ENCODE measurements at places on chromosomes 12 and 14.

DNA sequence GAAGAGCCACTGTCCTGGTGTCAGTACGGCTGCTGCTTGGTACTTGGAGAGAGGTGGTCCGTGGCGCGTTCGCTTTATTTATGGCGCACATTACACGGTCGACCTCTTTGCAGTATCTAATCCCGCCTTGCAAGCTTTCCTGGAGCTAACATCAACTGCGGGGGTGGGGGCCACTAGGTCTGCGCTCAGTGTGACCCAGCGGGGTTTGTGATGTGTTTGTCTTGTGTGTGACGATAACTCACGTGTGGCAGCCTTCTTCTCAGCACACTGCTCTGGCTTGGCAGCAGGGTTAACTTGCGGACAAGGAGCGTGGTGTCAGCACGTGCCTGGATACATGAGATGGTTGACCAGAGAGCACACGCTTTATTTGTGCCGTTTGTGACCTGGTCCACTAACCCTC lies 122.2 kb upstream of the RTL1 start:
- DNase-seq = no peak

GRCh38 chr12:117437516-117438255 lies 76.3 kb upstream of the NOS1 start:
- no peak for DNase-seq

- DNase-seq = no peak
Observed at GRCh38 chr14:77991128-77991772, 178.9 kb upstream of the NRXN3 start.

- no peak for DNase-seq
Observed at GRCh38 chr14:28772613-28773012, 6.0 kb downstream of the FOXG1 start.

- no peak for DNase-seq
Observed at GRCh38 chr12:720231-720941, 32.0 kb upstream of the WNK1 start.

- DNase-seq = no peak
Observed at GRCh38 chr12:32893043-32893442, 3.5 kb downstream of the PKP2 start.

DNA sequence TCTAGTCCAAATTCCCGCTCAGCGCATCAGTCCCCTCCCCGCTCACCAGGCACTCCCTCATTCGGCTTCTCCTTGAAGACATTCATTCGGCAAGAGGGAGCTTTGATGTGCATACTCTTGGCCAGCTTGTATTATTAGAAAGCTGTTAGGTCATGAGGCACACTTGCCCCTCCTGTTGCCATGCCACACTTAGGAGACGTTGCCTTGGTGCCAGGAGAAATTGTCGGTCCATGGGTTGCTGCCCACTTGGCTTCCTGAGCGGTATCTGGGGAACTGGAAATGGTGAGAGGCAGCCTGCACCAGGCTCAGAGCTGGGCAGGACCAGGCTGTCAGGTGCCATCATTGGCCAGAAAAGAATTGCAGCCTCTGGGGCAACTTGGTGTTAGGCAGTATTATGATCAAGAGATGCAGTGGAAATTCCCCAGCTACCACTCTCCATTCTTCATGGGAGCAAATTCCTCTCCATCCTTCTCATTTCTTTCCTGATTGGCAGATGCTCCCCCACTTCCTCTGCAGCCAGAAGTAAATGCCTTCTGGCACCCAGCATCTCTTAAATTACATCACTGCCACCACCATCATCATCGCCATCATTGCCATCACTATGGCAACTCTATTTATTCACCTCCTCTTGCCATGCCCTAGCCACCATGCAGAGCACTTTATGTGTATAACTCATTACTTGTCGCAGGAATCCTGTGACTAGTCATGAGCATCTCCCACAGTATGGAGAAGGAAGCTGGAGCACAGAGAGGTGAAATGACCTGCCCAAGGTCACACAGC lies 12.4 kb downstream of the CABP1 start:
- DNase-seq = no peak

GRCh38 chr14:103286968-103287850 lies 46.8 kb upstream of the EIF5 start:
- no peak for DNase-seq

DNA sequence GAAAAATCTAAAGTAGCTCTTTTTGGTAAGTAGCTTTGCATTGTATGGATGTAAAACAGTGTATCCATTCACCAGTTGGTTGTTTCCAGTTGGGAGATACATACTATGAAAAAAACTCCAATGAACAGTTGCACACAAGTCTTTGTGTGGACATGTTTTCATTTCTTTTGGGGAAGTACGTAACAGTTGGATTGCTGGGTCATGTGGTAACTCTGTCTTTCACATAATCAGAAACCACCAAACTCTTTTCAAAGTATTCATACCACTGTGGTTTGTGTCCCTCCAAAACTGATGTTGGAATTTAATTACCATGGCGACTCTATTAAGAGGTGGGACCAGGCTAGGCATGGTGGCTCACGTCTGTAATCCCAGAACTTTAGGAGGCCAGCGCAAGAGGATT lies 58.9 kb upstream of the RESF1 start:
- no peak for DNase-seq

- DNase-seq = no peak
Observed at GRCh38 chr12:11482955-11483354, 87.6 kb upstream of the PRB2 start.

DNA sequence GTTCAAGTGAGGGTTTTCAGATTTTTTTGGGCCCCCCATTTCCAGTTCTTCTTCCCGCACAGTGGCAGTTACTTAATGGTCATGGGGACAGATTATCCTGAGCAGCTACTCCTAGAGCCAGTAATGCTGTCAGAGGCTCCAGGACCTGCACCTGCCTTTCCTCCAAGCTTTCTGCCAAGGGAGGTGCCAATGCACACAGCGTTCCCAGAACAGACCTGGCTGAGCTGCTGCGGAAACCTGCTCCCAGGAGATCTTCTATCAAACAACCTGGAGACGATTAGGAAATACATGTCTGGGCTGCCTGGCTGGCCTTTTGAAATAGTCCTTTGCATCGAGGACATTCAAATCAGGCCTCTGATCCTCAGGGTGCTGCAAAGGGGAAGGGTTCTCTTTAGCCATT lies 120.9 kb downstream of the SLC8A3 start:
- DNase-seq = no peak

DNA sequence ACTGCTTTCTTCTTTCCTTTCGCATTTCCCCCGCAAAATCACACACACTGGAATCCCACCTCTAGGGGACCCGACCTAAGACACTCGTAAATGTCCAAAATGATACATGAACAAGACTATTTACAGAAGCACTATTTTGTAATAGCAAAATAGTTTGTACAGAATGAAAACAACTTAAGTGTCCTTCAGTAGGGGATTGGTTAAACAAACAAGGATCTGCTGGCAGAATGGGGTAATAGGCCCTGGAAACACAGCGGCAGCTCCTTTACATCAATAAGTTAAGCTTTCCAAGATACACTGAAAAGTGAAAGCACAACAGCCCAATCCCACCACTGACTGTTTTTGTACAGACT lies 48.8 kb downstream of the LTBP2 start:
- no peak for DNase-seq

DNA sequence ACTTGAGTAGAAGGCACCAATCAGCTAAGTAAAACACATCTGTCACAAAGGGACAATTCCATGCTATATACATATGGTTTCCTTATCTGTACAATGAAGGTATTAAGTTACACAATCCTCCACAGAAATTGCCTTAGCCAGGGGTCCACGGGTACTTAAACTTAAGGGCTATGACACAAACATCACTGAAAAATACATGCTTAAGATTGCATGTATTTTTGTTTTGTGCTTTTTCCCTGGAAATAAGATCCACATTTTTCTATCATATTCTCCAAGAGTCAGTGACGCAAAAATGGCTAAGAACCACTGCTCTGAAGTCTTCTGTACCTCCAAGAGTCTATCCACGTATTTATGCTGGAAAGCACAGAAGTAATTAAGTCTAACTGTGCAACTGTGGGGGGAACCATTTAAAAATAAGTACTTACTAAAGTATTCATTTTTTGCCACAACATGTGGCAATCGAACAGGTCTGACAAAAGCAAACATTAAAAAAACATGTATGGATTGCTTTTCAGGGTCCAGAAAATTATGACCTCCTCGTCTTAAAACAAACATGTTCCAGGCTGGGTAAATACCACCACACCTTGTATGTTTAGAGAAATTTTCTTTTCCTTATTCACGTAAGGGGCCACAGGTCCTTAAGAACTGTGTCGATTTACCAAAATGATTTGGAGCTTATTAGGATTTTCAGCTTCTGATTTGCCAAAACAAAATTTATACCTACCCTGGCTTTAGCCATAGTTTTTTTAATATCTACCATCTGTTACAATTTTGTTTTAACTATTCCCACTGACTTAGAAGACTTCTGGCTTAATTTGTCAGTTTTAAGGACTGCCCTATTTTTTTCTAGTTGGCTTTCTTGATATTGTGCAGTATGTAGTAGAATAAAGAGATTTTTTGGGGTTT lies 2.8 kb downstream of the SLC38A2 start:
- DNase-seq = no peak

DNA sequence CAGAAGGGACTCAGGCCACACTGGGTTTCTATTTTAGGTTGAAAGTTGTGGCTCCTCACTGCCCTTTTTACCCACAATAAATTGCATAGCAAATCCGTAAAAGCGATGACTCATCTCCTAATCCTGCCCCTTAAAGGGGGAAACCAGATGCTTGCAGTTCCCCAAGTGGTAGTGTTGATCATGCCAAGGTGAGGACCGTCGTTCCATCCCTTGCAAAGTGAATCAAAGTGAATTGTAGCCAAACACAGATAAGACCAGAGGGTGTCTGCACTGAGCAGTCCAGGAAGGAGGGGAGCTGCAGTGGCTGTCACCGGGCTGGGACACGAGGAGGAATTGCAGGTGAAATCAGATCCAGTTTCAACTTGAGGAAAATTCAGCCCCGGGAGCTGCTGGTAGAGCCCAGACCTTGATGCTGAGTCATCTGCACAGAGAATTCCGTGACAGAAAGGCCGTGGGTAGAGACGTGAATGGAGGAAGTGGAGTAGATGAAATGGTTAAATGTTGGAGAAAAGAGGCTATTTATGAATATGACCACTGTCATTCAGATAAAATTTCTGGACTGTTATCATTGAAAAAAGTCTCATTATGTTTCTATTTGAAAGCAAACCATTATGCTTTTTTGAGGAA lies 44.2 kb upstream of the MMP17 start:
- no peak for DNase-seq

GRCh38 chr12:75701859-75702258 lies 190.4 kb upstream of the KRR1 start:
- no peak for DNase-seq

- DNase-seq = no peak
Observed at GRCh38 chr14:76334316-76334715, 41.6 kb upstream of the ESRRB start.

DNA sequence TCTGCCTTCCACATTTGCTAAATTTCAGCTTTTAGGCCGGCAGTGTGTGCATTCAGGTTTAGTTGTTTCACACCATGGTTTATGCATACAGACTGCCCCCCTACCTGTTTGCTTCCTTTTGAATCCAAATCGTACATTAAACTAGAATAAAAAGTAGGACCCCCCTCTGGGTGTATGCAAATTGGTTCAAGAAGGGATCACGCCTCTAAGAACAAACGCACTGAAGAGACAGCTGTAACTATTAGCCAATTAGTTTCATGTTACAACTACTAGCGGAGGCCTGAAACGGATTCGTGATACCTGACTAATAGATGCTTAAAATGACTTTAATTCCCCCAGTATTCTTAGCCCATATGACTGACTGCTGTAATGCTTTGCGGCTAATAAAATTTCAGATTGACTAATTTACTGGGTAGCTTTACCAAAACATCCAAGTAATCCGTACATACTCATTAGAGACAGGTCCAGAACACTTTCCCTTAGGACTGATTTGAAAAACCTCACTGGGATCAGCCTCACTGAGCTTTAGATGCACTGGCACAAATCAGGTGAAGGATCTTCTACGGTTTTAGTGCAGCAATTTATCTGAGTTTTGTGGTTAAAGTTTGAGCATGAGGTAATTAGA lies 411.8 kb downstream of the NPAS3 start:
- no peak for DNase-seq

- no peak for DNase-seq
Observed at GRCh38 chr12:12072064-12072760, 1.5 kb downstream of the BCL2L14 start.

DNA sequence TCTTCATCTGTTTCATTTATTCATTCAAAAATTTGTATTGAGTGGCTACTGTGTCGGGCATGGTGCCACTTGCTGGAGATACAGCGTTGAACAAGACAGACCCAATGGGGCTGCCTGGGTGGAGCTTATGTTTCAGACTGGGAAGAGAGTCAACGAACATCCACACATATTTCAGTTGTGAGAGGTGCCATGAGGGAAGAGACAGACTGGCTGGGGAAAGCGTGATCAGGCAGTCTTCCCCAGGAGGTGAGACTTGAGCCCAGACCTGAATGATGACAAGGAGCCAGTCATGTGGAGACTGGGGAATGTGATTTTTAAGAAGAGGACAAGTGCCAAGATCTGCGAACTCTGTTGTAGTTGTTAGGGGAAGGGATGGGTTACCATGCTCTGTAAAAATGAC lies 12.2 kb downstream of the BICD1 start:
- no peak for DNase-seq

GRCh38 chr12:125125271-125125670 lies 60.0 kb downstream of the AACS start:
- no peak for DNase-seq

- DNase-seq = no peak
Observed at GRCh38 chr12:857611-858010, 91.9 kb downstream of the RAD52 start.

DNA sequence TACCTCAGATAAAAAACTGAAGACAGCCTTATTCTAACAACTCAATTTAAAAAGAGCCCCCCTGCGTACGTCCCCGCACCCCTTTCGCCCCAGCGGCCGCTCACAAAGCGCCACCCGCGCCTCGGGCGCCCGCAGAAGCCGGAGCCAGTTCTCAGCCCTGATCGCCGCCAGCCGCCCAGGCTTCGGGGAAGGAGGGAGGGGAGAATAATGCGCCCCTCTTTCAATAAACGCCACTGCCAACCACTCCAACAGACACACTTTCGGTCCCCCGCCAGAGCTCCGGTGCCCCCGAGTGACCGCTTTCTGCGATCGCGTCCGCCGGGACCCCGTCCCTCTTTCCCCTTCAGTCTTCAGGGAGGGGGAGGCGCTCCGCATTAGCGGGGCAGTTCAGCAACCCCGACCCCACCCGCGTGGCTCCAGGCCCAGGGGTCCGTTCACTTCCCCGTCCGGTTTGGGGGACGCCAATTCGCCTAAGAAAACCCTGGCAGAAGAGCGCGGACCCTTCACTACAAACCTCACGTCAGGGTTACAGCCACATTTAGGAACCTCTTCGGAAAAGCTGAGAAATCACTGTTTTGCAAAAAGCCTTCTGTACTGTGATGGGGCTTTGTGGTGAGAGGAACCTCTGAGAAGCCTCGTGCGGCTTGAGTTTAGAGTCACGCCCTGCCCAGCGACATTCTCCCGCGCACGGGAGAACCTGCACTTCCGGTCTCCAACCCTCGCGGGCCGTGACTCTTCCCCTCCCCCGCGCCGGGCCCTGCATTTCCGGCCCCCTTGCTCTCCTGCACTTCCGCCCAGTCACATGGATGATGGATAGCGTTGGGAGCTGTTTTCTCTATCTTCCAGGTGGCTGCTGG lies 18.7 kb downstream of the FOXG1 start:
- no peak for DNase-seq

Measured in cerebellar nuclear complex (tissue), 1 donor.